ENCODE measurements at places on chromosomes 6 and 20.

- no peak for DNase-seq
Measured at GRCh38 chr20:9126527-9126926, 57.6 kb downstream of the PLCB4 start.

GRCh38 chr6:47352194-47352920 lies 42.7 kb upstream of the TNFRSF21 start:
- DNase-seq, result no peak

GRCh38 chr6:72968704-72969103 lies 256.6 kb downstream of the KHDC1L start:
- DNase-seq, result no peak

DNA sequence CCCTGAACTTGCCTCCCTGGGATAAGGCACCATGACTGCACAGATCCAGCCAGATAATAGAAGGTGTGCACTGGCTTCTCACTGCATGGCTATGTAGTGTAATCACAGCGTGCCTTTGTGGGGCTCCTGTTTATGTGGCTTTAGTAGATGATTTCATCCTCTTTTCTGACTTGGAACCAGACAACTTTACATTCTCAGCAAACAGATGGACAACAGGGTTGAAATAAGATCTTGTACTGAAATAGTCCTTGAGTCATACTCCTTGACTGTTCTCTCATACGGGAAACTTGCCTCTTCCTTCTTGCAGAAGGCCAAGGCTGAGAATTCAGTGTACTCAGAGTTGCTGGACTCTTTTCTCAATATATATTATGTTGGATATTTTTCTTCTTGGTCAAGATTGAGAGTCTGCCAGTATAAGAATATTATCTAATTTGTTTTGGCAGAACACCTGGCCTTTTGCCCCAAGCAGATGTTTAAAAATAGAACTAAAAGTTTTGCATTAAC lies 25.0 kb upstream of the RNF144B start:
- DNase-seq, result no peak

GRCh38 chr6:15588971-15589634 lies 73.7 kb downstream of the DTNBP1 start:
- no peak for DNase-seq

GRCh38 chr6:85390775-85391174 lies 59.1 kb upstream of the NT5E start:
- no peak for DNase-seq

DNA sequence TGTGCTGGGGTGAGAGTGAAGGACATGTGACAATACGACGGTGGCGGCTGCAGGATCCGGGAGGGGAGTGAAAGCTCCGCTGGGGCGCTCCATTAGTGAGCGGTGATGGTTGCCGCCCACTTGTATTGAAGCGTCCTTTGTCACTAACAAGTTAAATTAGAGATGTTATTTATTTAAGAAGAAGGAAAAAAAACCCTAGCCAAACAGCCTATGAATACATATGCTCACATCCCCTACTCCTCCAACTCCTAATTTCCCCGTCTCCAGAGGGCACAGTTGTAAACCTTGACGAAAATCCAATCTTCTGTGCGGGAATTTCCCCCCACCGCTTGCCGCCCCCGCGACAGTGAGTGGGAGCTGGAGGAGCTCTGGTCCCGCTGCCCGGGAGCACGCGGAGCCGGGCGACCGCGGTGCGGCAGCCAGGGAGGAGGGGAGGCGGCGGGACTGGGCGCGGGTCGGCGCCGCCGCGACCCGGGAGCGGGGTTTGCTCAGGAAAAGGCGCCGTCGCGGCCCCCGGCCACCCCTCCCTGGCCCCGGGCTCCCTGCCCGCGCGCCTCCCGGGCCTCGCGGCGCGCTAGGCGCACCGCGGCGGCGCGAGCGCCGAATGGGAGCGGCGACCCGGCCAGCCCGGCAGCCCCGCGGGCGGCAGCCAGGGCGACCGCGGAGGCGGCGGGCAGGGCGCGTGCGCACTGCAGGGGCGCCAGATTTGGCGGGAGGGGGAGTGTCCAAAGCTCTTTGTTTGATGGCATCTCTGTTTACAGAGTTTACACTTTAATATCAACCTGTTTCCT lies at the start of gene MYB:
MYB (plus strand) TSS at position 767 of the 791 bp plus-strand sequence. CDS start 206 bp downstream, outside the sequence.
- DNase-seq, result peak; percentile 51

DNA sequence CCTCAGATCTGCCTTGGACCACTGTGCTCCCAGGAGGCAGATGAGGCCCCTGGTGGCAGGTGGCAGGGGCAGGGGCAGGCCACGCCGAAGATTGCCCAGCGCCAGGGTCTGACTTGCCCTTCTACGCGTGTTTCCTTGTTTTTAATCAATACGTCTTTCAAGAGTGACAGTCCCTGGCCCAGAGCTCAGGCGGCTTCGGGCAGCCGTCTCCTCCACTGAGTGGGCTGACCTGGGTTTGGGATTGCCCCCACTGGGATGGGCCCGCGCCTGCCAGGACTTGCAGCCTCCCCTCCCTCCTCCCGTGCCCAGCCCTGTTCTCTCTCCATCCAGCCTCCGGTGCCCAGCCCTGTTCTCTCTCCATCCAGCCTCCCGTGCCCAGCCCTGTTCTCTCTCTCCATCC lies 21.2 kb downstream of the FRMD1 start:
- DNase-seq, result no peak

GRCh38 chr6:90497411-90497810 lies 89.5 kb downstream of the MAP3K7 start:
- DNase-seq, result no peak

DNA sequence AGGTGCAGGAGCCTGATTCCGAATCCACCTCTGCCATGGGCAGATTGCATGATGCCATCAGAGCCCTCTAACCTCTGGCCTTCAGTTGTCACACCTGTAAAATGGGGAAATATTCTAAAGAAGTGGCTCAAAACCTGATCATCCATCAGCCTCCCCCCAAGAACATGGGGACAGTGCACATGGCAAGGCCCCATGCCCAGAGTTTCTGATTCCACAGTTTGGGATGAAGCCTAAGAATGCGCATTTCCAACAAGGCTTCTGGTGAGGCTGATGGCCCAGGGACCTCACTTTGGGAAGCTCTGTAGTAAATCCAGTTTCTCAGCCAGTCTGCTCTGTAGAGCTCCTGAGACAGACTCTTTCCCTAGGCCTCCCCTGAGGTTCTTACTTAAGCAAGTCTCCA lies 119.9 kb upstream of the CD93 start:
- no peak for DNase-seq

GRCh38 chr6:27770724-27771123 lies 141.5 kb downstream of the OR2B2 start:
- no peak for DNase-seq

DNA sequence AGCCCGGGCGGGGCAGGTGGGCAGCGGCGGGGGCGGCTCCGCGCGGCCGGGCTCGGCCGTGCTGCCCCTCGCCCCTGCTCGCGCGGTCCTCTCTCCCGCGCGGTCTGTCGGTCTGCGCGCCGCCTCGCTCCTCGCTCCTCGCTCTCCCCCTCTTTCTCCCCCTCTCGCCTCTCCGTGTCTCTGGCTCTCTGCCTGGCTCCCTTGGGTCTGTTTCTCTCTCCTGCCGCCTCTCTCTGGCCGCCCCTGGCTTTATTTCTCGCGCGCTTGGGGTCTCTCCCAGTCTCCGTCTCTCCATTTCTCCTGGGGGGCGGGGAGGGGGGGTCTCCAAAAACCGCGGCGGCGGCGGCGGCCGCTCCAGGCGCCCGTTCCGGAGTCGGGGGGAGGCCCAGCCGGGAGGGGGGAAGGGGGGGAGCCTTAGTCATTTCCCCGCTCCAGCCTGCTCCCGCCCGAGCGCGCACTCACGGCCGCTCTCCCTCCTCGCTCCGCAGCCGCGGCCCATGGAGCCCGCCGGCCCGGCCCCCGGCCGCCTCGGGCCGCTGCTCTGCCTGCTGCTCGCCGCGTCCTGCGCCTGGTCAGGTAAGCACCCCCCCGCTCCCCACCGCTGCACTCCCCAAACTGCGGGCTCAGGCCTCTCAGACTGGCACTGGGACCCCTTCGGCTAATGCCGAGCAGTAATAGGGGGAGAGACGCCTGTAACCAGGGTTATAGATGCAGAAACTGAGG lies at the start of gene SIRPA:
SIRPA (plus strand) TSS at position 457 of the 723 bp plus-strand sequence; CDS start at position 498, 41 bp downstream.
- DNase-seq, result no peak

- DNase-seq, result peak; percentile 54
Measured at GRCh38 chr6:31558631-31559500, 11.5 kb downstream of the NFKBIL1 start.

- no peak for DNase-seq
Measured at GRCh38 chr6:40733290-40733689, 146.1 kb upstream of the LRFN2 start.

GRCh38 chr6:45619994-45620471 lies 242.3 kb upstream of the SUPT3H start:
- no peak for DNase-seq

DNA sequence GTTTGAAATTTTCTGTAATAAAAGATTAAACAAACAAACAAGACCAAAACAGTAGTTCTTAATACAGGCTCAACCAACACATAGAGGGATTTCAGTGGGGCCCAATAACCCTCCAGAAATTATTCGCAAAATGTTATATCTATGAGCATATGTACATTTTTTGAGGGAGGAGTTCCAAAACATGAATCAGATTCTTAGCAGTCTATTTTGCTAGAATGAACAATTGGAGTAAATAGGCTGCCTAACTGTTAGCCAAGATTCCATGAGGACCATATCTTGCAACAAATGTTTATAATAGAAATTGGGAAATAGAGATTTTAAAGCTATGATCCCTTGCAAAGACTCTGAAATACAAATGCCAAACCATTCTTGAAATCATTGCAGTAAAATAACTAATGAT lies 186.3 kb downstream of the AKAP7 start:
- DNase-seq, result no peak

- no peak for DNase-seq
Measured at GRCh38 chr20:63454731-63455567, 17.5 kb downstream of the KCNQ2 start.

- no peak for DNase-seq
Measured at GRCh38 chr6:71420693-71421328, 132.2 kb downstream of the OGFRL1 start.

DNA sequence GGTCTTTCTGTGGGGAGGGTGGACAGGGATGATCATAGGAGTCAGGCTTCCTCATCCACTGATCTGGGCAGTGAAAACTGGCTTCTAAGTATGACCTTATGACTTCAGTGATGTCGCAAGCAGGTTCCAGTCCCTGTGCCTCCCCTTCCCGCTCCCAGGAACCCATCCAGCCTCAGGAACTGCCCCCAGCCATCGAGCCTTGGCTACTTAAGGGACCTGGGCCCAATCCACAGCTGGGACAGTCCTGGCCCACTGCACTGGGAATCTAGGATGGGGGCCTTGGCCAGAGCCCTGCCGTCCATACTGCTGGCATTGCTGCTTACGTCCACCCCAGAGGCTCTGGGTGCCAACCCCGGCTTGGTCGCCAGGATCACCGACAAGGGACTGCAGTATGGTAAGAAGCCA lies at the start of gene LBP:
LBP (plus strand) TSS at position 236 of the 405 bp plus-strand sequence; CDS start at position 271, 35 bp downstream.
- no peak for DNase-seq

DNA sequence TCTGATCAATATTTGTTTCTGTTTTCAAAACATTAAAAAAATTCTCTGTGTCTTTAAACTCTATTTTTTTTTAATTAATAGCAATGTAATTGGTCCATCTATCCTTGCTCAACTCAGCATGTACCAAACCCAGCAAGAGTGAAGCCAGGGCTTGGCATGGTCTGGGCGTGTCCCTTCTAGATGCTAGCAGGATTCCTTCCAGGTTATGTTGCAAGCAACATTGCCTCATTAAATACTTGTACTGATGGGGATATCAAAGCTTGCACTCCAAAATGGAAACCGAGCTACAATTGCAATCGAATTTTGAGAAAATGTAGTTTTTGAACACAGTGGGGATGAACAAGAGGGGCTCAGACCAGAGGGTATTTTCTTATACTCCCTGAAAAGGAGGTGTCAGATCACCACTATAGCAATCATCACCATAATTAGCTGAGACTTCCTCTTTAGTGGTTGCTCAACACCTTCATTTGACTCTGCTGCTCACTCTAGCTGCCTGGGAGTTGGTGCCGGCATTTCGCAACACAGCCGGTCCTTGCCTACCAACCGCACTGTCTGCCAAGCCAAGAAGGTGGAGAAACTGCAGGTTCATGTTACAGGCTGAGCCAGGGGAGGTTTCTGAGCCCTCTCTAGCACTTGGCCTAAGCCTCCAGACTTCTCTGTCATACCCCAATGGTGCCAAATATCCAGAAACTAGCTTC lies 67.8 kb upstream of the RALGAPA2 start:
- DNase-seq, result no peak

DNA sequence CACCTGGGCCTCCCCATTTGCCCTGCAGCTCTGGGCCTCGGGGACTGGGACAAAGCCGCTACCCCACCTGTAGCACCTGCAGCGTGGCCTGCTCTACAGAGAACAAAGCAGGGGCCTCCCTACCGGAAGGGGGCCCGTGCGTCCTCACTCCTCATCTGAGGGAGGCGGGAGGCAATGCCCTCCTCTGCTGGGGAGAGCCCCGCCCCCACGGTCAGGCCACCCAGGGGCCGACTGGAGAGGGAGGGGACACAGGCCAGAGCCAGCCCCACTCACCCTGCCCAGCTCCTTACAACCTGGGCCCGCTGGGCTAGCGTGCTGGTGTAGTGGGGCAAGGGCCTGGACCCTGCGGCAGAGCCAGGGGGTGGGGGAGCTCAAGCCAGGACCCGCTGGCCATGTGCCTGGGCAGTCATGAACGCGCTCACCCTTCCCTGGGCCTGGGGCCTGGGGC lies 8.0 kb downstream of the LAMA5 start:
- DNase-seq, result no peak

GRCh38 chr20:58025233-58025632 lies 203.2 kb downstream of the ANKRD60 start:
- no peak for DNase-seq

DNA sequence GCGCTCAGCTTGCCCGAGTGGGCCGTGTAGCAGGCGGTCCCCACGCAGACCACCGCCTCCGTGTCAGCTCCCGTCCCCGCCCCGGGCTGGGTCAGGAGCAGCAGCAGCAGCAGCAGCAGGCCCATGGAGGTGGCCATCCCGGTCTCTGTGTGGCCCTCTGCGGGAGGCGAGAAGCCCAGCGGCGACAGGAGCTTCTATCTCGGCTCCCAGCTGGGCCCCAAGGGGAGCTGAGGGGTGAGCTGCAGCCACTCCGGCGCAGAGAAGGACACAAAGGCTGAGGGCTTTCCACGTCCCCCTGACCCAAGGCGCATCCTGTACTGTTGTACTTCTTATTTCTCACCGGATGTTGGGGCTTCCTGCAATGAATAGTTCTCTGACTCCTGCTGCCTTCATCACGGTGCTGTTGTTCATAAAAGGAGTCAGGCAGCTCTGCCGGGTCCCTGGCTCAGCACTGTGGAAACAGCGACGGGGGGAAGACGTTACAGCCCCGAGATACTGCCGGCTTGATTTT lies at the start of gene CD93:
CD93 (minus strand) TSS at position 269 of the 511 bp plus-strand sequence; CDS start at position 137, 132 bp downstream.
- peak; percentile 2 for DNase-seq

DNA sequence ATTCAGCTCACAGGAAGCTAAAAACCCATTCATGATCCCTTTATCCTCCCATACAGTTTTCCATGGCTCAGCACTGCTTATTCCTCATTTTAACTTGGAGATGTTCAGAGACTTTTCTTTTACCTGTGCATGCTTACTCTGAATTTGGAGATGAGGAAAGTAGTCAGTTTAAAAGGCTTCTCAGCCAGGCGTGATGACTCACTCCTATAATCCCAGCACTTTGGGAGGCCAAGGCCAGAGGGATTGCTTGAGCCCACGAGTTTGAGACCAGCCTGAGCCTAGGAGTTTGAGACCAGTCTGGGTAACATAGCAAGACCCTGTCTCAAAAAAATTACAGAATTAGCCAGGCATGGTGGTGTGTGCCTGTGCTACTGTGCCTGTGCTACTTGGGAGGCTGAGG lies 30.3 kb upstream of the TMEM217 start:
- DNase-seq, result no peak
